ENCODE measurements at places on chromosomes 5 and 9. TPM values are rescaled to one million over a fixed set of nuclear protein-coding genes. Genes with fewer than 3 reads are reported as not detected.

GRCh38 chr9:83569326-83569725, 31.1 kb upstream of the FRMD3 start:
- no peak for DNase-seq

DNA sequence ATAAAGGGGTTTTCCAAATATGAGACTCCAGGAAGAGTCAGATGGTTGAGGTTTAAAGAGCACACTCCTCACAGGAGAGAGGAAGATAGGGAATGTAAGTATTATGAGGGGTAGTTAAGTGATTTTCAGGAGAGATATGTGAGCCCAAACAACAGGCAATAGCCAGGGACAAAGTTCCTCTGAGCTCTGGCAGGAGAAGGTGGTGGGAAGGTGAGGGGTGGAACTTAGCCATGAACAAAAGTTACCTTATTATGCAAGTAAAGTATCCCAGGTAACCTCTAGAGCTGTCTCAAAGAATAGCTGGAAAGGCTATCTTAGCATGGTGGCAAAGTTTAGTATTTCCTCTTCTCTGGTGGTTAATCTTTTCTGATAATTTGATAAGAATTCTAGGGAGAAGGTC, 450.5 kb upstream of the PTPRD start:
- no peak for DNase-seq

- DNase-seq: no peak
These were observed 482.7 kb downstream of the RAB3C start for GRCh38 chr5:59065554-59065953.

DNA sequence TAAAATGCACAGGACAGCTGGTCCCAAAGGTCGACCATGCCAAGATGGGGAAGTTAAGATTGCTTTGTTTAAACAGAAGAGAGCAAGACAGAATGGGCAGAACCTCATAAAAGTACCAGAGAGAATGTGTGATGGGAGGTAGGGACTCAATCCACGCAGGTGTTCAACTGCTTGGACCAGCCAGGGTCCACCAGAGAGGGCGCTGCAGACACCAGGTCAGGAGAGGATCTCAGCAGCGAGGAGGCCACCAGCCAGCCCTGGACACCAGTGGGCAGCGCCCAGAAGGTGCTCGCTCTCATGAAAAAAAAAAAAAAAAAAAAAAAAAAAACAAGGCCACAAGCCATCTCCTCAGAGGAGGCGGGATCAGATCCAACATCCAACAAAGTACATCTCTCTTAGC, 81.8 kb downstream of the SHC3 start:
- DNase-seq: no peak

DNA sequence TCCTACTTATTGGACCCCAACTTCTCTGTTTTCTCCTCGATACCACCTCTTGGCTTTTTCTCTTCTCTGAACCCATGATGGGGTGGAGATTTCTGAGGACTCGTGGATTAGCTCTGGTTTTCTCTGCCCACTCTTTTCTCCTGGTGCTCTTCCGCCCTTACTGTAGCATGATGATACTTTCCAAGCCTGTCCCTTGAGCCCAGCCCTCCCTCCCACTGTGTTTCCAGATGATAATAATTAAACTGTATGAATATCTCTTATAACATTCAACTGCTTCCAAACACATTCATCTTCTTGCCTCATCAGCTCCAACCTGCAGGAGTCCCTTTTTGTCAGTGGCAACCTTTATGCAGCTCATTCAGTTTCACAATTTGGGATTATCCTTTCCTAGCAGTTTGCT, 494.2 kb upstream of the KLF4 start:
- no peak for DNase-seq

DNA sequence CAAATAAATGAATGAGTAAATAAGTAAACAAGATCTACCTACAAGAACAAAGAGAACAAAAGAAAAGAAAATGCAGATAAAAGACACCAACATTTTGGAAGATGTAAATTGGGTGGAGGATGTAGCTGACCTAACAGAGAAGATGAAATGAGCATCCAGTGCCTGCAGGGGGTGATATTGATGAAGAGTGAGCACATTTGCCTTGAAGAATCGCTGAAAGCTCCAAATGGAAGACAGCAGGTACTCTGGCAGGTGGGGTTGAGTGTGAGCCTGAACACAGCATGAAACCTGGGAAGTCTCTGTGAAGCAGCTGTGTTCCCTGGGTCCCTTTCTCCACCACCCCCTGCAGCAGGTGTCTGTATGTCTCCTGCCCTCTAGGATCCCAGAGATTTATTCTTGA, 125.6 kb downstream of the NXNL2 start:
- no peak for DNase-seq

GRCh38 chr9:29245351-29245750, 1672.1 kb upstream of the C9orf72 start:
- DNase-seq: no peak

DNA sequence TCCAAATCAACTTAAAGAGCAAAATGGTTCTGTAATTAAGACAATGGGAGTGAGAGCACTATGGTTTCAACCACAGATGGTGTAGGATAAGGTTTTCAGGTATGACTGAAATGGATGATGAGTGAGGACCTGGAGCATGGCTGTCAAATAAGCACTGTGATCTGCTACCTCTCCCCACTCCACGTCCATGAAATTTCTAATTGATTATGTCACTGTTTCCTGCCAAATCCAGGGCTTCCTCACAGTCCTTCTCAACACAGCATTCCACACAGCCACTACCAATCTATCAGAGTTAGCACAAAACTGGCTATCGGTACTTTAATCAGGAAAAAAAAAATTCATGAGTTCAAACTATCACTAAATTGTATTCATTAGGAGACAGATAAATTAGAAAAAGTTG, 420.4 kb upstream of the WWC1 start:
- DNase-seq: no peak

GRCh38 chr5:54383941-54384340, 71.6 kb upstream of the HSPB3 start:
- DNase-seq: no peak

LMX1B gene
- total RNA-seq: not detected

SIMC1 gene
- 17.5 TPM for total RNA-seq

GALNT12 gene
- total RNA-seq: 1.2 TPM

SPATA31A7 gene
- total RNA-seq: not detected

ZBTB26 gene
- 10.6 TPM for total RNA-seq
